CD8-positive, alpha-beta memory T cell (primary cell): ENCODE measurements at places on chromosomes 5 and 9. TPM values are rescaled to one million over a fixed set of nuclear protein-coding genes. Genes with fewer than 3 reads are reported as not detected.

GRCh38 chr9:21316032-21316842, 11.1 kb upstream of the IFNA5 start:
- no peak for DNase-seq
- no peaks in the 10 kb centered on the region for H3K4me1 ChIP-seq
- H3K27ac ChIP-seq: no peak overlapping the region
- H3K27me3 ChIP-seq: no peaks in the 10 kb centered on the region

GRCh38 chr9:32331240-32331639, 53.2 kb upstream of the ACO1 start:
- no peaks in the 10 kb centered on the region for H3K36me3 ChIP-seq
- no peaks in the 10 kb centered on the region for H3K4me1 ChIP-seq
- no peak for DNase-seq
- H3K27me3 ChIP-seq: no peaks in the 10 kb centered on the region
- no peak overlapping the region for H3K4me3 ChIP-seq

DNA sequence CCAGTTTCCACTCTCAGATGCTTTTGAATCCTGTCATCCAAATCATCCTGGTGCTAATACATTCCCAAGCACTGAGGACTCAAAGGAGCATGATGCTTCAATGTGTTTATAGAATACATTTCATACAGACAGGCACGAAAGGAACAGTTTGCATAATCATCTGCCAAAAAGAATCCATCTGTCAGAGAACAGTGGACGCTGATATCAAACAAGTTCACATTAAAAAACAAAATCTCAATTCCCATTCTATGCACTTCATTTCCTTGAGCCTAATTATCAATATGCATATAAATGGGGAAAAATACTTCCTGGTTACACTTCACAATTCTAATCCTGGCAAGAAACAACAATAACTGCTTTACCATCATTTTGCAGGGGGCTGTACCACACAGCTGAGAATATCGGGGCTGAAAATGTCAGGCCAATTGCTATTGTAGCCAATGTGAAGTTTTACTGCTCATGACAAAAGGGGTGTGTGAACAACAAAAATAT, 125.5 kb upstream of the FAM174A start:
- DNase-seq: no peak
- H3K36me3 ChIP-seq: no peaks in the 10 kb centered on the region
- H3K27me3 ChIP-seq: no peaks in the 10 kb centered on the region
- H3K27ac ChIP-seq: no peak overlapping the region
- no peak overlapping the region for H3K4me3 ChIP-seq

DNA sequence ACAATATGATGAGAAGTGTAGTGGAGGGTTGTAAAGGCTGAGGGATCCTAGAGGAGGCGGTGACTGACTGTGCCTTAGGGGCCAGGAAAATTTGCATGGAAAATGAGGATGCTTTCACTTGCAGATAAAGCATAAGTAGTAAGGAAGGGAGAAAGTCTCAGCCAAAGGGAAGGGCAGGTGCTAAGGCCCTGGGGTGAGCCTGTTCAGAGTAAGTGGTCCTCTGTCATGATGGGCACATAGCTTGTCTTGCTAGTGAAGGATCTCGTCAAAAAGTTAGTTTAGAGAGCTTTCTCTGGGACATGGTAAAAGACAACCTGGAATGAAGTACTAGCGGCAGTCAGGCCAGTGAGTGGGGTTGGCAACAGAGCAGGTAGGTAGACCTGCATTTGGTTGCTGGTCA, 75.4 kb upstream of the CPLX2 start:
- H3K36me3 ChIP-seq: no peaks in the 10 kb centered on the region
- no peak overlapping the region for H3K27ac ChIP-seq
- H3K27me3 ChIP-seq: peaks cover 32% of the 10 kb centered on the region
- DNase-seq: no peak

Gene MEIKIN
- total RNA-seq: not detected
